Retina (tissue), 1 donor: ENCODE measurements at places on chromosomes 1 and 21.

DNA sequence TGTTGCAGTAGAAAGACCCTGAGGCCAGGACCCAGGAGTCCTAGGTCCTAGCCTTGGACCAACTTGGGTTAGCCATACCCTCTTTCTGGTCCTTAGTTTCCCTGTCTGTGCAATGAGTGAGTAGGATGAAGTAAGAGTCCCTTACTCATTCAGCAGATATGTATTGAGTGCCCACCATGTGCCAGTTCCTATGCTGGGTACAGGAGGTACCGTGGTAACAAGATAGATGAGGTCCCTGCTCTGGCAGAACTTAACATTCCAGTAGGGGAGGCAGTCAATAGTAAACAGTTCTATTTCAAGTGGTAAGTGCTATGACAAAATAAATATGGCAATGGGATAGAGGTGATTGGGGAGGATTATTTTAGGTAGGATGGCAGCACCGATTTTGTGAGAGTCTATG lies 18.3 kb upstream of the PARS2 start:
- no peak for DNase-seq

DNA sequence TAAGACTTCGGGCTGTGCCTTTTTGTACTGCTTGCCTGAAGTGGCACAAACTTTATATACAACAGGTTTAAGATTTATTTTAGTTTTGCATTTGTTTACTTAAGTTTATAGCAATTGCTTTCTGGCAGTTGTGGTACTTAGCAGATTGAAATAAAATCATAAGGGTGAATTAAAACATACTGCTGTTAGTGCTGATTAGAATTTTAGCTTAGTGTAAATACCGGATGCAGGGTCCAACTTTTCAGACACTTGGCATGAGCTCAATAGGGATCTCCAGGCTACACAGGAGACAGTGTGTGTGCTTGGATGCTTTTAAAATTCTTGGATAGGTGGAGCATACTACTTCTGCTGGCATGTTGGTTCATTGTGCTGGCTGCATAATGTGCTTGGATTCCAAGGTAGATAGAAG lies 159.6 kb downstream of the NFIA start:
- DNase-seq = no peak

DNA sequence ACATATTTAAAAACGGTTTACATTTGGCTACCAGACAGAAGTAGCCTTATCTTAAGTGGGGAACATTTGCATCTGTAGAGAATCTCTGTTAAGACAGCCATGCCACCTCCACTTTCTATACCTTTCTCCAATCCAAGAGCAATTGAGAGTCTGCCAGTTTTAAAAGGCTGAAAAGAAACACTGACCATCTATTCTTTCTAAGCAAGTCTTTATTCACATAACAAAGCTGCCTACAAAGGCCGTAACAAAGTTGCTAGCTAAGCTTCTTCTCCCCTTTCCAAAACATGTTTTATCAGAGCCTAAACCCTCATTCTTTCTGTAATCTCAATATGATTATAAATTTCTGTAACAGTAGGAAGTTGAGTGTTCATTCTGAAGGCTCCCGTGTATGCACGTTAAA lies 1078.3 kb downstream of the NCAM2 start:
- no peak for DNase-seq

DNA sequence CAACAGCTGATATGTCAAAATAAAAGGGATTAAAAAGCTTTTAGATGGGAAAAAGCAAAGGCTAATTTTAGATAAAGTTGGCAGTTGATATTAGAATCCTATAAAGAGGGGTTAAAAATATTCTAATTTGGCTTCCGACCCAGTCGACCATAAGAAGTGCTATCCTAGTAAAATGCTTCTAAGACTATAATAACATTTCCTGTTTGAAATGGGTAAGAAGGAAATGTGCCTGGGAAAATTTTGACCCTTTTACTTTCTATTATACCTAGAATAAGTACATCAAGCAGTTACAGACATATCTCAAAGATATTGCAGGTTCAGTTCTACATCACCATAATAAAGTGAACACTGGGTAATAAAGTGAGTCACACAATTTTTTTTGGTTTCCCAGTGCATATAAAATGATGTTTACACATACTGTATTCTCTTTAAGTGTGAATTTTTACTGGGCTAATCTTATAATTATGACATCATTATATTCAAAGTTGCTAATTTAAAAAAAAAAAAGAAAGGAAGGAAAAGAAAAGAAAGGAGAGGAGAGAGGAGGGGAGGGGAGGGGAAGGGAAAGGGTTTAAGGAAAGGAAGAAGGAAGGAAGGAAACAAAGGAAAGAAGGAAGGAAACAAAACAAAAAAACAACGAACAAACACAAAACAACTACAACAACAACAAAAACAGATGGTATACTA lies 308.2 kb upstream of the NR5A2 start:
- DNase-seq = no peak

DNA sequence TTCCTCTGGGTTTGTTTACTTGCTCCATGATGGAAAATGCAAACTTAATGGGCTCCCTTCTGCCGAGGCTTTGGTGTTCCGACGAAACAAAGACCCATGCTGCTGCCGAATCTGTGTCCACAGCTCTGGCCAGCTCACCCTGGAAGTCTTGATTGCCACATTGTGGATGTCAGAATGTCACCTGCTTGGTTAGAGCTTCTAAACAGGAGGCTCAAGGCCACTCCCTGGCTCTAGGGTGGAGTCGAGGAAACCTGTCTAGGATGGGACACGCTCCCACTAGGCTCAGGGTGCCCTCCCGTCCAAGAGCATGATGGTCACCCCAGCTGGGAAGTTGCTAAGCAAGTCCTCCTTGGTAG lies 279.3 kb upstream of the VAMP3 start:
- no peak for DNase-seq

DNA sequence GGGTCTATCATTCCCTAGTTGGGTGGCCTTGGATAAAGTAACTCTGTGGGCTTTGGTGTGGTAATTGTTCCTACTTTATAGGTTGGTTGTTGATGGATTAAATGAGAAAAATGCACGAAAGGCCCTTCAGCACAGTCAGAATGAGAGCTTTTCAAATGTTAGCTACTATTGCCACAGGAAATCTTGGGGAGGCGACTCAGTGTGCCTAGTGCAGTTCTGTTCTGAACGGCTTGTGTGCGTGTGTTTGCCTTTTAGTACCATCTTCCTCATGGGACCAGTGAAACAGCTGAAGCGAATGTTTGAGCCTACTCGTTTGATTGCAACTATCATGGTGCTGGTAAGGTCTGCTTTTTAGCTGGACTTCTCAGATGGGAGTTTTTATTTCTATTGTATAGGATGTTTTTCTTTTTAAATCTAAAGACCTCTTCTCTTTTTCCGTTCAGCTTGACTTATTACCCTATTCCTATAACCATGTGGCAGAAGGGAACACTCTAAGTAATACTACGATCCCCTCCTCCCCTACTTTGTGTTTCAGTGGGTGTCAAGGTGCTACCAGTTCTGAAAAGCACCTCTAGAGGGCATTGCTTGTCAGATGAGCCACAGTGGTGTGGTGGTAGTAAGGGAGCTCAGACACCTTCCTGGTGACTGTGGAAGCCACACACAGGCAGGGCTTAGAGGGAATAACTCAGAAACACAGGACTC lies 9.2 kb downstream of the SFT2D2 start:
- no peak for DNase-seq

DNA sequence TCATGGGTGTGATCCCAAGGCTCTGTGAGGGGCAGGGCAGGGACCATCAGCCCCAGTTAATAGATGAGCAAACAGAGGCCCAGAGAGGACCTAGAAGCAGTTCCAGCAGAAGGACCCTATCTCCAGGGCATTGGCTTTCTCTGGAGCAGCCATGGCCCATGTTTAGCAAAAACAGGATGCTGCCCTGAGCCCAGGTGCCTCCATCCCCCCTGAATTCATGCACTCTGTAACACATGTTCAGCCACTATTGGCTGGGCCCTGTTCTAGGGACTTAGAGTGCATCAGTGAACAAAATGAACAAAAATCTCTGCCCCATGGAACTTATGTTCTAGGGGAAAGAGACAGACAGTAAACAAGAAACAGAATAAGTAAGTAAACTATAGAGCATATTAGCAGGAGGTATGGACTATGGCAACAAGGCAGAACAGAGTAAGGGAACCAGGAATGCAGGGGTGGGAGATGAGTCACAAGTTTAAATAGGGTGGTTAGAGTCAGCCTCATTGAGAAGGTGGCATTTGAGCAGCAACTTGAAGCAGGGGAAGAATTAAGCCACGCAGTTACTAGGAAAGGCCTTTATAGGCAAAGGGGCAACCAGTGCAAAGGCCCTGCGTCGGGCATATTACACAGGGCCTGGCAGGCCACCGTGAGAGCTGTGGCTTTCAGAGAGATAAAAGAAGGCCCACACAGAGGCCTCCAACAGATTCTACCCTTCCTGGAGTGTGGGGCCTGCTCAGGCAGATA lies 185.9 kb upstream of the EDN2 start:
- no peak for DNase-seq

DNA sequence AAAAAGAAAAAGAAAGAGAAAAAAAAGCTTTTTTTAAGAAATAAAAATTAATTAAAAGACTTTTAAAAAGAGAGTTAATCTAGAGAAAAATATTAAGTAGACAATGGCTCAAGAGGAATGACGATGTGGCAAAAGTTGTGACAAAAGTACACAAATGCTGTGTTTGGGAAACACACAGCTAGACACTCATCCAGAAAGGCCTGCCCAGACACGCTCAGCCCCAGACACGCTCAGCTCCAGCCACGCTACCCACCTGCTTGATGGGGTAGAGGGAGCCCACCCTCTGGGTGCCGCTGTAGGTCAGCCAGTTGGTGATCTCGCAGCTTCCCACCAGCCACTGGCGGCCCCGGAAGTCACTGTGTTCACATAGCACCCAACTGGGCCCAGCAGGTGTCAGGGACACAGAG lies 10.2 kb downstream of the CD52 start:
- no peak for DNase-seq

DNA sequence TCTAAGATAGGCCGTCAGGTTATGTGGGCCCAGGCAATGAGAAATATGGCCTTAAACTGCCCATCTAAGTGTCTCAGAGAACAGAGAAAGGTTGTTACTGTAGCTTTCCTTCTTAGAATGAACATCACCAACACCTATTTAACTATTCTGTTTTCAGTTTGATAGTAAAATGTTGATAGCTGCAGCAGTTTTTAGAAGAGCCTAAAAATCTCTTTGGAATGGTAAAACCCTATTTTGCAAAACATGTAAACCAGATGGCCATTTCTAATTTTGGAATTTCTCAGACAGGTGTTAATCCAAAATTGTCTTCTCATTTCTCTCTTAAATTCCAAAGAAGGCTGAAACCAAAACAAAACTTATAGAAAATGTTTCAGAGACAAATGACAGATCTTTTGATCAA lies 57.5 kb downstream of the DIPK1A start:
- DNase-seq = no peak

GRCh38 chr1:61645476-61645875 lies 79.5 kb downstream of the TM2D1 start:
- DNase-seq = no peak

GRCh38 chr1:227948493-227949260 lies 945 bp upstream of the WNT9A start:
- DNase-seq = peak; percentile 68

GRCh38 chr21:37673801-37674575 lies 242.3 kb downstream of the KCNJ6 start:
- DNase-seq = no peak

GRCh38 chr1:17798799-17799382 lies 43.8 kb downstream of the ACTL8 start:
- no peak for DNase-seq

- peak; percentile 36 for DNase-seq
These were observed 22.9 kb upstream of the IKBKE start for GRCh38 chr1:206447422-206447765.
